ENCODE measurements at places on chromosomes 1 and 21.

DNA sequence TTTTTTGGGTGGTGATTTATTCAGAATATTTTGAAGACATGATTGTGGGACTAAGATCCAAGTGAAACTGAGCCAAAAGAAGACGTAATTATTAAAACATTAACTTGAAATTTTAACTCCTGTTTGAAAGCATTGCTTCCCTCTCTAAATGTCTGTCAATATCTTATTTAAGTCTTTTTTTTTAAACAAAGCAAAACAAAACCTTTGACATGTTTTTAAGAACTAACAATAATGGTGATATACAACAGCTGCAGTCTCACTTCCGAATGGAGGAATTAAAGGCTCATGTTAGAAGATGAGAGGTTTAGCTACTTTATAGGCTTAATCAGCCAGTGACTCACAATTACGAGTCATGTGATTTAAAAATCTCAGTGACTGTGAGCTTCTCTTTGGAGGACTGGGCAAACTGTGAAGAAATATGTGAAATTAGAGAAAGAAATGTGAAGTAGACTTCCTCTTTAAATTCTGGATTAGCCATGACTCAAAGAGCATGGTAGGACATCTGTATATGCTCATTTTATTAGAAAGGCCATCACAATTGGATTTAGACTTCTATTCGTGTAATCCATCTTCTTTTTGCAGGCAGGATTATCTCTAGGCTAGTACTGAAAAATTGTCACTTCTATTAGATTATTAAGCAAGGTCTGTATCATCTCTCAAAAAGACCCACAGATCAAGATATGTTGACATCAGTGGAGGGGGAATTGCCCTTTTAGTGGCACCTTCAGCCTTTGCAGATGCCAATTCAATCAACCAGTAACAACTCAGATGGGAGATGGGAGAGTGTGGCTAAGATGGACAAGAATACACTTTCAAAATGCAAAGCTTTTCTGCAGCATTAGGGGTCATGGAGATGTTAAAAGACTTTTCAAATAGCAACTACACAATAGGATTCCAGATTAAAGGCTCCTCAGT lies 28.7 kb downstream of the KCNA3 start:
- no peak for DNase-seq

DNA sequence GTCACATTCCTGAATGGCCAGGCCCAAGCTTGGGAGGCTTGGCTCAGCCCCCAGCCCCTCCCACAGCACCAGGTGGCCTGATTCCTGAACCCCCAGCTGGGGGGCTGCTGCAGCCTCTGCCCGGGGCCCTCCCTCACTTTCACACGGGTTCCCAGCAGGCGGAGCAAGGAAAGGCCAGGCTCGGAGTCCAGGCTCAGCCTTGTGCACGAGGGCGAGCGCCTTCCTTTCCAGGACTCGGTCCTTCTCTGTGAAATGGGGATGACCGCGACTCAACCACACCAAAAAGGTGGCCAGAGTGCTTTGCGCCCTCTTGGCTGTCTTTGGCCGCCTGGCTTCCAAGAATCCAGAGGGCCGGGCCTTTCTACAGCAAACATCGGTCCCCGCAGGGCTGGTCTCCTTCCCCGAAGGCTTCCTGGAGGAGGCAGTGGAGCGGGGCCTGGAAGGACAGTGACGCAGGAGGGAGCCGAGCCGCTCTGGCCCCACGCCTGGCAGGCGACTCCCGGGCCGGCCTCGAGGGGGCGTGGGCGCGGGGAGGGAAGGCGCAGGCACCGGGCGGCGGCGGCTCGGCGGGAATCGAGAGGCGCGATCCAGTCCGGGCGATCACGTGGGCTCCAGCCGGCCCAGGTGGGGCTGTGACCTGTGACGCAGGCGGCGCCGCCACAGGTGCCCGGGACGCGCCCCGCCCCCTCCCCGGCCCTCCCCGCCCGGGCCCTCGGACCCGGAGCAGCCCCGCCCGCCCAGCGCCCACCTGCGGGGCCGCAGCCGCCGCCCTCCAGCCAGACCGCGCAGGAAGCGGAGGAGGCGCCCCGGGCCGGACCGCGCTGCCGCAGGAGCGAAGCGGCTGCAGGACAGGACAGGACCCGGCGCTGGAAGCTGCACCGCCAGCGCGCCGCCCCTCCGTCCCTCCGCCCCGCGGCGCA lies at the start of gene ARHGEF16:
Gene ARHGEF16, plus strand, starts transcription at position 775 of the 920 bp plus-strand sequence. CDS start 8,420 bp downstream, outside the sequence.
- no peak for DNase-seq

DNA sequence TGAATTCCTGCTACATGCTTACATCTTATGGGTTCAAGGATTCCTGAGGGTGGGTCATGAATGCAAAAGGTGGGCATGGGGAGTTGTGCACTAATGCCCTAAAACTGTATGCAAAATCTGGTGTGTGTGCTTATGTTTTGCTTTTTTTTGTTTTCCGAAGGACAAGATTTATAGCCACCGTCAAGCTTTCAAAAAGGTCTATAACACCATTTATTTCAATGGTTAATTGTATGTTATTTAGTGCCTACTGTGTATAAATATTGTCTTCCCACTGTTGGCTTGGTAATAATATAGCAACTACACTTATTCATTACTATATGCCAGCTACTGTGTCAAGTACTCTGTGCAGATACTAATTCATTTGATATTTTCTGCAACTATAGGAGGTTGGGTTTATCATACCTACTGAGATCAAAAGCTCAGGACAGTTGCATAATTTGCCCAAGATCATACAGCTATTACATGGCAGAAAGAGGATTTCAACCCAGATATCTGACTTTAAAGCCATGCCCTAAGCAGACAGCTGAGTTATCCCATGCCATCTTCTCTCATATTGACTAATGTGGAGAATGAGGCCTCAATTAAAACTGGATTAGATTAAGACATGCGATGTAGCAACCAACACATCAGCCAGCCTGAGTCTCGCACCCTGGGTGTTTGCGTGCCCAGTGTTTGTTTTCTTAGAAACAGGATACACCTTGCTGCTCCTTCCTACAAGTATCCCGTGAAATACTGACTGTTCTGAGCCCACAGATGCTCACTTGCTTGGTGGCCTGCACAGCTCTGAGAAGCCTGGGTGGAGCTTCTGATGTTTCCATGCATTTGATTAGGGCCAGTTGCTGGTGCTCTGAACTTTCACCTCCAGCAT lies 34.6 kb downstream of the GADD45A start:
- no peak for DNase-seq

DNA sequence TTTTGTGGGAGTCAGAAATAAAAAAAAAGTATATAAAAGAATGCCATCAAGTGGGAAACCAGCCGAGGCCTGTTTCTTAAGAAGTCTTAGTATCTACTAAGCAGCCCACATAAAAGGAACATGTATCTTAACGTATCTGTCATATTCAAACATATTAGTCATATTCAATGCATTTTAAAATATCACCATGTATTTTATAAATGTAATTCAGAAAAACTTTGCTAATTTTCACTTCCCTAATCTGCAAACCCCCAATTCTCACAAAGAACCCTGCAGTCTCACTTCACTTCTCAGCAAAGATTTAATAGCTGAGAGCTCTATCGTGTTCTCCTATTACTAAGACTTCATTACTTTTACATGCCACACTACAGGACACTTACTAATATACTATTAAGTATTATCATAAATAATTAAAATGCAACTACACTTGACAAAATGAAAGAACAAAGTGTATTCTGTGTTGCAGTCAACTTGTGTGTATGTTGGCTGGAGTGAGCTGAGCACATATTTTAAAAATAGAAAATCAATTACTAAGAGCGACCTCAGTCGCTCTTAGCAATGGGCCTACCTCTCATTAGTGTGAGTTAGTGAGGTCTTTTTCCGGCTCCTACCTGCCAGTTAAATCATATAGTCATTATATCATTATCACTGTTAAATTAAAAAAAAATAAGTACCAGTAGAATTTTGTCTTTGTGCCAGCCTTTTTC lies 484.3 kb downstream of the LMO4 start:
- DNase-seq: no peak

DNA sequence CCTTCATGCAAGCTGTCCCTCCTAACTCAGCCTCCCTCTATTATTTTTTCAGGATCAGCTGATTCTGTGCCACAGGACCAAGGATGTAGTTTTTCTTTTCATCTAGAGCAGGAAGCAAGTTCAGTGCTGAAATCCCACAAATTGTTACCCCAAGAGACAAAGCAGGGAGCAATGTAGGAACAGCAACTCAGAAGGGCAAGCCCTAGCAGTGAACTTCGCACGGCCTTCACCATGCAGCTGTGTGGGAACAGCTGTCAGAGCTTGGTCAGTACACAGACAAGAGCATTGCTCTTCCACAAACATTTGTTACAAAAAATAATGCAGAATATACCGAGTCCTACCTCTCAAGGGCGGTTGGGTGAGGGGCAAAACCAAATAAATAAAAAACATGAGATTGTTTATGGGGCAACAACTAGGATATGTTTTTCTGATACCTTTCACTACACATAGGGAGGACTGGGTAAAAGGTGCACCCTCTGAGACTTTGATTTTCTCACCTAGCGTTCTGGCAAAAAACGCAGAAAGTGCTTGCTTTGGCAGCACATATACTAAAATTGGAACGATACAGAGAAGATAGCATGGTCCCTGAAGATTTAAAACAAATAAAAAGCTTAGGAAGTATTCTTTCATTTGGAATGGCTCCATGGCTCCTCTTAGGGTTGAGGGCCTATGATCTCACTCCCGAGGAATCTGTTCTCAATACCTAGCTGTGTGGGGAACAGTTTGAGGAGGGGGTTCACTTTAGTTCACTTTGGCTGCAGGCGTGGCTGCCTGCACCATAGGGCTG lies 37.1 kb upstream of the ANGPTL7 start:
- no peak for DNase-seq

- no peak for DNase-seq
Observed at GRCh38 chr1:157107702-157108101, 8.1 kb upstream of the ETV3L start.

GRCh38 chr1:53416269-53416813 lies 42.9 kb upstream of the DMRTB1 start:
- no peak for DNase-seq

DNA sequence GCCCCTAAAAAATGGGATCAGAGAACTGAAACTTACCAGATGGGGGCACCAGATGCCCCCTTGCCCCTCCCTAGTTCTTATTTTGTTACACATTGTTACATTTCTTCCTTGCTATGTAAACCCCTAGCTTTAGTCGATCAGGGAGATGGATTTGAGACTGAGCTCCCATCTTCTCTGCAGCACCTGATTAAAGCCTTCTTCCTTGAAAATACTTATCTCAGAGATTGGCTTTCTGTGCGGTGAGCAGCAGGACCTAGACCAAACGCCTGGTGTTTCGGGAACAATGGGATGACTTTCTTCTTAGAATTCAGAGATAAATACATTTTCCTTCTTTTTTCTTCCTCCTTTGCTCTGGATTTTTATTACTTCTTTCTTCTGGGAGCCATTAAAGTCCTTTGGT lies 16.7 kb upstream of the LSM10 start:
- DNase-seq: no peak

- no peak for DNase-seq
Observed at GRCh38 chr1:182213163-182213562, 151.7 kb upstream of the ZNF648 start.

DNA sequence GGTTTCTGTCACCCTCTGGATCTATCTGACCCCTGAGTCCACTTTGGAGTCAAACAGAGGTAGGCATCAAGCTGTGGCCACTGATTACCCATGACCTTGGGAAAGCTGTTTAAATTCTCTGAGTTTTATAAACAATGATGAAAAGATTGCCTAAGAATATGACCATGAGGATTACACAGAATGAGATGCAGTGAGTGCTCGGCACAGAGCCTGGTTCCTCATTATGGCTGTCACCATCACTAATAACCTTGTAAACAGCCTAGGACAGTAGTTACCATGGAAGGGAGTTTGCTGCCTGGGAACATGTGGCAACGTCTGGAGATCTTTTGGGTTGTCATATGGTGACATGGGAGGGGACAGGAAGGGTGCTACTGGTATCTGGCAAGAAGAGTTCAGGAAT lies 248.3 kb upstream of the KAZN start:
- no peak for DNase-seq

GRCh38 chr1:38559446-38560165 lies 300.0 kb downstream of the RRAGC start:
- peak; percentile 75 for DNase-seq

GRCh38 chr1:1124786-1125642 lies 9.1 kb upstream of the C1orf159 start:
- no peak for DNase-seq

DNA sequence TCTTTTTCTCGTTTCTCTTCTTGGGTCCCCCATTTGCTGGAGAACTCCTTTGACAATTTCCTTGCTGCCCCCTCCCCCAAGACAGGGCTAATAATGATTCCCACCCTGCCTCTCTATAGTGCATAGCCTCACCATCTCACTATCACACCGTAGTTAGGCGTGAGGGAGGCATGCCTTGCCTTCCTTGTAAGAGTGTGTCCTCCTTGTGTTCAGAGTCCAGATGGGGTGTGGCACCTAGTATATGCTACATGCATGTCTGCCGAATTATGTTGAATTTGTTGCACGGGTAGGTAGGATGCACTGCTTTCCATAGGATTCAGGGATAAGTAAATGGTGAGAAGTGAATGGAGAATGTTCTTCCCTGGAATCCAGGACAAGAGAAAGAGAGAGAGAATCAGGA lies 219.4 kb downstream of the TNR start:
- DNase-seq: no peak

DNA sequence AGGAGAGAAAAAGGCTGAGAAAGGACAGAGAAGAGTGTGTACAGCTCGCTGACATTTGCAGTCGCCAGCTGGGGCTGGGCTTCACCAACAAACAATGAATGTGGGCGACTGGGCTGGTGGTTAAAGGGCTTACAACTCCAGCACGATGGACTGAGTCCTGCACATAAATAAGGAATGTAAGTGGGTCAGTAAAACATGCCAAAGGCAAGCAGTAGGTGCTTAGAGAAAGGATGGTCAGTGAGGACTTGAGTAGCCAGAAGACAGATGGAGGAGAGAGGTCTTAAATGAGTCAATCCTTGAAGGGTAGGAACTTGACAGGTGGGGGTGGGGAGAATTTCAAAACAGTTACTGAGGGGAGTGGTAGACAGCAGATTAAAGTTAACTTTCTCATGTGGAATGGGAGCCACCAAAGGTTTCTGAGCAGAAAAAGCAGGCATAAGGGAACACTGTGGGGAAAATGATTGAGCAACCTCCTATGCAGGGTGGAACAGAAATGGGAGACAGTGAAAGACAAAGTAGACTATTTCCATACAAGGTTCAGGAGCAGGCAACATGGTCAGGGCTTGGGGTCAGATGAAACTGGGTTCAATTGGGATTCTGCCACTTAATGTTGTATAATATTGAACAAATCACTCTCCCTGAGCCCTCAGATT lies 37.4 kb downstream of the GADD45A start:
- no peak for DNase-seq

GRCh38 chr1:248404024-248404423 lies 1.2 kb downstream of the OR2T1 start:
- DNase-seq: peak; percentile 1

Measured in stimulated activated CD4-positive, alpha-beta T cell treated with anti-CD3 and anti-CD28 coated beads, Interleukin-12 subunit alpha, Interleukin-12 subunit beta, amount 100 ng/mL, for 24 hours (primary cell).